ENCODE measurements at places on chromosomes 7 and 10. TPM values are rescaled to one million over a fixed set of nuclear protein-coding genes. Genes with fewer than 3 reads are reported as not detected.

The SPDYE6 gene
- not detected for total RNA-seq

The EN2 gene
- not detected for total RNA-seq

The HOXA7 gene
- 0.13 TPM for total RNA-seq

The ZSCAN25 gene
- 12.9 TPM for total RNA-seq

All from smooth muscle cell of the pulmonary artery (primary cell).